Foreskin keratinocyte (primary cell): ENCODE measurements at places on chromosomes 4 and X. TPM values are rescaled to one million over a fixed set of nuclear protein-coding genes. Genes with fewer than 3 reads are reported as not detected.

DNA sequence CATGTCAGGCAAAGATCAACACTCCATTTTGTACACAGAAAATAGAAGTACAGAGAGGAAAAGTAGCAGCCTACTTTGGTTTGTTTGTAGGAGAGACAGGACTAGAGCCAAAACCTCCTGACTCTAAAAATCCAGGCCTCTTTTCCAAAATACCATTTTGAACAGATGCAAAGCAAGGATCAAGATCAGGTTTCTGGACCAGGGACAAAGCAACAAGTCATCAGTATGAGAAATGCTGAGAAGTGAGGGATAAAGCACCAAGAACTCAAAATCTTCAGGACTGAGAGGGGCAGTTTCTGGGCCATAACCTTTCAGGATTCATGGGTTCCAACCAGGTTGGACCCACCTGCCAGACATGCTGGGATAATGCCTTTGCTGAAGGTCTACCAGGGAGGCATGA, 36.6 kb upstream of the MBTPS2 start:
- no peak for DNase-seq

GRCh38 chrX:17433965-17434364, 59.0 kb downstream of the NHS start:
- DNase-seq = no peak

DNA sequence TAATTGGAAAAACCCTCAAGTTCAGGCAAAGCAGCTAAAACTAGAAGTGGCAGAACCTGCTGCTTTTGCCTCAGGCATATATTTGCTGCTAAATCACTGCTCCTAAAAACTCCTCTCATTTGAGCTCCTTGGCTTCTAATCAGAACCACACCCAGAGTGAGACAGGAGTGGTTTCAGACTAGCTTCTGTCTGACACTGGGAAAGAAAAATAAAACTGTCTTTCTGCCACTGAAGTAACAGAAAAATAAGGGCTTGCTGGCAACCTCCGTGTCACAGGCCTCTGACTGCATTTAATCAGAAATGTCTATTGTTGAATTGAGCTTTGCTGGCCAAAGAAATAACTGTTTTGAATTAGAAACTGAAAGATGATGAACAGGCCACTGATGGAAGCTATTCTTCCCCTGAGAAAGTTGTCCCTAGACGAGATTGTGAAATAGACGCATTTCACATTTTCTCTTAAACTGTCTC, 52.1 kb upstream of the RAP2C start:
- peak; percentile 74 for DNase-seq

GRCh38 chr4:123497340-123497739, 100.7 kb downstream of the SPRY1 start:
- no peak for DNase-seq

DNA sequence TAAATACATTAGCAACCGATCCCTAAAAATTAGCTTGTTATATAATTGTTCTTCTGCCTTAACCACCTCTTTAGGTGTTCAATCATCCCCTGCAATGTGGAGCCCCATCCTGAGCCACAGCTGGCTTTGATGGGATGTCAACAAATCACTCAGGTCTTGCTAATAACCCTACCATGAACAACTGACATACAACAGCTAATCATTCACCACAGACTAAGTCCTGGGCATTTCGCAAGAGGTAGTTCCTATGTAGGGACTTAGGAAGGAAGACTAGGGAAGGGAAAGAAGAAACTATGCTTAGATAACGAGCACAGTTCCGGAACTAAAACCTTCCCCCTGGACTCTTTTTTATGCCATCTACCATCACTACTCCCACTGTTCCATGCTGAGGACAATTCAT, 63.6 kb upstream of the PTCHD1 start:
- DNase-seq = no peak

DNA sequence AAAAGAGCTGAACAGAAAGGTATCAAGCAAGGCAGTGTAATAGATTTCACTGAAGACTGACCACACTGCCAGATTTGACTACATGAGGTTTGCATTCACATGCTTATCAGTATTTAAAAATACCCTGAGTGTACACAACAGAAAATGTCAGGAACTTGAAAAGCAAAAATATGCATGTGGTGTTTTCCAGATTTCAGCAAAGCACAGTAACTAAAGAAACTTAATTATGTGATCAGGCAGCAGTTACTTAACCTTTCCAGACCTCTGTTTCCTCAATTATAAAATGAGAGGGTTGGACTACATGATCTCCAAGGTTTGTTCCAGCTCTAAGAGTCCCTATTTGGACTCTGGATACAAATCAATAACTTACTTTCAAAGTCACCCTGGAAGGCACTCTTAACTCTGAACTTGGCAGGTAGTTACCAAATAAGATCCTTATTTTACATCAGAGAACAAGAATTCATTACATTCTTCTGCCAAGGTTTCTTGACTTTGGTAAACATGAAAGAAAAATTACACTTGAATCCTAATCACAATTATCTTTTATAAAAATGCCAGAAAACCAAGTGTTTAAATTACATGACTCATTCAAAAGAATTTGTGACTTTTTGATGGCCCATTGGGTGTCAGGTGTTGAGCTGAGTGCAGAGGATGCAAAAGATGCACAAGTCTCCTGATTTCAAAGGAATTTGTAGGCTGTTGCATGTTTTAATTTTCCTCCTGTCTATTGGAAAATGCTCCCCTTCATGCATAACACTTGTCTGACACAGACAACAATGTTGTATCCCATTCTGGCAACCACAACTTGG, 241.6 kb downstream of the MGST2 start:
- DNase-seq = no peak

- no peak for DNase-seq
These were observed 822.0 kb upstream of the SLIT2 start for GRCh38 chr4:19429684-19430083.

- no peak for DNase-seq
These were observed 61.0 kb downstream of the ANXA3 start for GRCh38 chr4:78612398-78613178.

GRCh38 chr4:68995292-68995691, 43.7 kb upstream of the UGT2A3 start:
- no peak for DNase-seq

GRCh38 chr4:38538517-38538916, 125.5 kb upstream of the KLF3 start:
- no peak for DNase-seq

- DNase-seq = no peak
These were observed 24.7 kb downstream of the APBB2 start for GRCh38 chr4:41189666-41190065.

DNA sequence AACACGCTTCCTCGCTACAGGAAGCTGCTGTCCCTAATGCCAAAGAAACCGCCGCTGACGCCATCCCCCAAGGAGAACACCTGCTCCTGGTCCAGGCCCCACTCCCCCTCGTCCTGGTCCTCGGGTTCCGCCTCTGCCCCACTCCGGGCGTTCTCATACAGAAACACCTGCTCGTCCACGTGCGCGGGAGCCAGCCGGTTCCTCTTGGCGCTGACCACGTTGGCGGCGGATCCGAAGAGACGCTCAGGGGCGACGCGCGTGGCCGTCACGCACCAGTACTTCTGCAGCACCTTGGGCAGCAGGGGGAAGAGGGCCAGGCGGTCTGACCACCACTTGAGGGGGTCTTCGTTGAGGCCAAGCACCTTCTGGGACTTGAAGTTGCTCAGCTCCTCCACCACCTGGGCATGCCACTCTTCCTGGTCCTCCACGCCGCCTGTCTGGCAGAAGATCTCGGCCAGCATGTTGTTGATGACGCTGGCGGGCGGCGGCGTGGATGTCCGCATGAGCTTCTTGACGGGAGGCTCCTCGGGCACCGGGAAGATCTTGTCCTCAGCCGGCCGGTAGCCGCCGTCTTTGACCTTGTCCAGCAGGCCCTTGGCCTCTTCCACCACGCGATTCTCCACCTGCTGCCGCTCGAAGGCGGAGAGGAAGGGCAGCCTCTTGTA, 12.0 kb downstream of the DHRSX start:
- no peak for DNase-seq

DNA sequence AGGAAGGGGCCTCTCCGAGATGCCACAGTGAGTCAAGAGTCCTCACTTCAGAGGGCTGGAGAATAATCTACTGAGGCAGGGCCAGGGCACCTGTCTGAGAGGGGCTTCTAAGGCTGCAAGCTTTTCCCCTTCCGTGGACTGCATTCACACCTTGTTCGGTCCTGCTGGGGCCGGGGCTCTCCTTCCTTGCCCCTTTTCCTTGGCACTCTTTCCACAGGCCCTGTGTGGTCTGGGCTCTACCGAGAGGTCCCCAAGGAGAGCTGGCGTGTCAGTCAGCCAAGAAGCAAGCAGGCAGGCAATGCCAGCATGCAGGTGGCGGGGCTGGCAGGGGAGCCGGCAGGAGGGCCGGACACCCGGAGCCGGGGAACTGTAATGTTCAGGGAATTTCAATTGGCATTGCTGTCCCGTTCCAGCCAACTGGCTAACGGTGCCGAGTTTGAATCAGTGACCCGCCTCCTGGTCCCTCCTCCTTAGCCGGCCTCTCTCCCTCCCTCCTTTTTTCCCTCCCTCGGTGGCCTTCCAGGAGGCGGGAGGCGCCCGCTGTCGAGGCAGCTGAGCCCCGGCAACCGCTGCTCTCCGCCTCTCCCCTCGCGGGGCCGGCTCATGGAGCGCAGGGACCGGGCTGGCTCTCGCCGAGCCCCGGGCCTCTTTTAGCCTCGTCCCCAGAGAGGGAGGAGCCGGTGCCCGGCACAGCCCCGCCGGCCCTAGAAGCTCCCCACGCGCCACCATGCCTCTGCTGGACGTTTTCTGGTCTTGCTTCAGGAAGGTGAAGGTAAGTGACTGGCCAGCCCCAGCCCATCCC, at the start of gene STARD8:
STARD8 (plus strand) TSS at position 511 of the 802 bp plus-strand sequence; CDS start at position 728, 217 bp downstream.
- no peak for DNase-seq

Gene DOK7
- polyA plus RNA-seq = 0.71 and 1.1 TPM in 2 replicates

Gene XAGE1B
- not detected in 2 replicates for polyA plus RNA-seq

Gene WNK3
- 0.17 and 0.20 TPM in 2 replicates for polyA plus RNA-seq

Gene TKTL1
- polyA plus RNA-seq = not detected in 2 replicates

Gene UGT2B15
- not detected in 2 replicates for polyA plus RNA-seq

Gene PTPN13
- 8.9 and 12.0 TPM in 2 replicates for polyA plus RNA-seq

Gene MSANTD1
- 0.02 and 0.04 TPM in 2 replicates for polyA plus RNA-seq

Gene ERAS
- not detected in 2 replicates for polyA plus RNA-seq

Gene GPM6B
- 0.01 TPM in 1 of 2 replicates, not detected in the other for polyA plus RNA-seq

Gene ODAM
- polyA plus RNA-seq = not detected in 2 replicates
